ENCODE measurements at places on chromosomes 5 and 9. TPM values are rescaled to one million over a fixed set of nuclear protein-coding genes. Genes with fewer than 3 reads are reported as not detected.

Gene FGFR4
- total RNA-seq: 2.6 TPM

DNA sequence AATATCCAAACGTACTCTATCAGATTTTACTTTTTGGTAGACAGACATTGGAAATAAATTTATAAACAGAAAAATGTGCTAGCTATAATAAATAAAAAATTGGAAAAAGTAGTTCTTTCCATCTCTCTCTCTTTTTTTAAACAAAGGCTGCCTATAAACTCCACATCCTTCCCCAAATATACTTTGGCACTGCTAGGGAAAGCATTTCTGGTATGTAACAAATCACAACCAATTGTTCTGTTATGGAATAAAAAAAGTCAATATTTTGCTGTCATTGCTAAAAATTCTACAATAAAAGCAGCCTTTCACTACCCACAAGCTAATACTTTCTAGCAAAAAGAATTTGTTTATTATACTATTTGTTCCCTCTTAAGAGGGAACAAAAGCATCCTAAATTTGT lies 169.2 kb upstream of the TARS1 start:
- DNase-seq: no peak

- no peak for DNase-seq
These were observed 320.1 kb downstream of the ADAMTS6 start for GRCh38 chr5:65161655-65162054.

Gene AP3B1
- total RNA-seq: 25.0 TPM

Gene RNF183
- total RNA-seq: not detected

Gene CTNNAL1
- total RNA-seq: 4.8 TPM

GRCh38 chr5:151509231-151509630 lies 61.8 kb downstream of the SLC36A1 start:
- DNase-seq: no peak

DNA sequence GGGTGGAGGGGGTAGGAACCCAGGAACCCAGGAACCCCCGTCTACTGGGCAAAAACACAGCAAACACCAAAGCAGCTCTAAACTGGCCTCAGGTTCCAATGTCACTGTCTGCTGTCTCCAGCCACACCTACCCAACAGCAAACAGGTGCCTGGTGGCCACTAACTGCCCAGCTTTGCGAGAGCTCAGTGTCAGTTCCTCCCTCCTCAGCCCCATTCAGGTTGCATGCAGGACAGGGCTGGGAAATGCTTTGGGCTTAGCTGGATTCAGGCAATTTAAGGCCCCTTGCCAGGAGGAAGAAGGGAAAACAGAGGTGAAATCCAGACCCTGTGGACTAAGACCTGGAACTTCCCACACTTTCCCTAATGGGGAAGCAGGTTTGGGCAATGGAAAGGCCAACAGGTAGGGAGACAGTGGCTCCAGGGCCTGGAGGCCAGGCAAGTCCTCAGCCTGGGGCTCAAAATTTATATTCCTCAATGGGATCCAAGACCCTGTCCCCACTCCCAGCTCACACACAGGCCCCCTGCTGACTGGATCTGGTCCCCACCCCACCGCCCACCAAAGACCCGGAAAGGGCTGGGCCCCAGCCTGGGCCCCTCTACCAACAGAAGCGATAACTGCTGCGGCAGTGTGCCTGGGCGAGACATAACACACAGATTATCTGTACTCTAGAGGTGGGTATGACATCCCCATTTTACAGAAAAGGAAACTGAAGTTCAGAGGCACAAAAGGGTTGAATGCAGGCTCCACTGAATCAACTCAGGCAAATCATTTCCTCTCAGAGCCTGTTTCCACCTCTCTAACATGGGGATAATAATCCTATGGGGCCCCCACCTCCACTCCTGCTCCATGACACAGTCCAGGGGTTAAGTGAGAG lies 3.5 kb downstream of the EEIG1 start:
- DNase-seq: no peak

DNA sequence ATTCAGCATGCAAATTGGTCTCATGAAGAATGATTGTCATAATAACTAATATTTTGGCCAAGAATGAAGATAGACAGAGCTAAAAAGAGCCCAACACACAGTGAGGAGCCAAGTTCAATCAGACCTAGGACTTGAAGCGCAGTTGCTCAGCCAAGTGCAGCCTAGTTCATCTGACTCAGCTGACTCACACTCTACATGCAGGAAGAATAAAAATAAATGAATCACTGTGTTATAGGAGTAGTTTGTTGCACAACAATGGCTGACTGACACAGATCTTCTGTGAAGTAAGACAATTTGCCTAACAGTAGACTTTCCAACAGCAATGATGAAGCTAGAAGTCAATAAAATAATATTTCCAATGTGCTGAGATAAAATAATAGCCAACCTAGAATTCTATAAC lies 261.5 kb downstream of the CEMIP2 start:
- DNase-seq: no peak

DNA sequence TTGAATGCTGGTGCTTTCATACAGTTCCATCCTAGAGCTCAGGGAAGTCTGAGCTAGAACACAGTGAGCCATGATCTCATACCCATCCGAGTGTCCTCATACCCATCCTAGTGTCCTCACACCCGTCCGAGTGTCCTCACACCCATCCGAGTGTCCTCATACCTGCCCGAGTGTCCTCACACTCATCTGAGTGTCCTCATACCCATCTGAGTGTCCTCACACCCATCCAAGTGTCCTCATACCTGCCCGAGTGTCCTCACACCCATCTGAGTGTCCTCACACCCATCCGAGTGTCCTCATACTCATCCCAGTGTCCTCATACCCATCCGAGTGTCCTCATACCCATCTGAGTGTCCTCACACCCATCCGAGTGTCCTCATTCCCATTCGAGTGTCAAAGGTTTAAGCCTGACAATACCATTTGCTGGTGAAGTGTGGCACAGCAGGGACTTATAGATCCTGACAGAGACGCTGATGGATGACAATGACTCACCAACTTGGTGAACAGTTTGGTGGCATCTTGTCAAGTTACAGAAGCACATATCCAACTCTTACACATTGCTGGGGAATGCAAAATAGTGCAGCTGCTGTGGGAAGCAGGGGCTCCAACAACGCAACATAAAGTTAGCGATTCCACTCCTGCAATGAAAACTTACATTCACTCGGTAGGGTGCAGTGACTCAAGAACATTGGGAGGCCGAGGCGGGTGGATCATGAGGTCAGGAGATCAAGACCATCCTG lies 77.0 kb upstream of the COL5A1 start:
- no peak for DNase-seq

GRCh38 chr5:69271376-69271775 lies 36.7 kb downstream of the CDK7 start:
- no peak for DNase-seq

Gene PSD2
- total RNA-seq: 0.17 TPM

- no peak for DNase-seq
These were observed 11.0 kb upstream of the ADAMTS2 start for GRCh38 chr5:179355976-179356974.
